ENCODE measurements at places on chromosomes 3 and 15.

DNA sequence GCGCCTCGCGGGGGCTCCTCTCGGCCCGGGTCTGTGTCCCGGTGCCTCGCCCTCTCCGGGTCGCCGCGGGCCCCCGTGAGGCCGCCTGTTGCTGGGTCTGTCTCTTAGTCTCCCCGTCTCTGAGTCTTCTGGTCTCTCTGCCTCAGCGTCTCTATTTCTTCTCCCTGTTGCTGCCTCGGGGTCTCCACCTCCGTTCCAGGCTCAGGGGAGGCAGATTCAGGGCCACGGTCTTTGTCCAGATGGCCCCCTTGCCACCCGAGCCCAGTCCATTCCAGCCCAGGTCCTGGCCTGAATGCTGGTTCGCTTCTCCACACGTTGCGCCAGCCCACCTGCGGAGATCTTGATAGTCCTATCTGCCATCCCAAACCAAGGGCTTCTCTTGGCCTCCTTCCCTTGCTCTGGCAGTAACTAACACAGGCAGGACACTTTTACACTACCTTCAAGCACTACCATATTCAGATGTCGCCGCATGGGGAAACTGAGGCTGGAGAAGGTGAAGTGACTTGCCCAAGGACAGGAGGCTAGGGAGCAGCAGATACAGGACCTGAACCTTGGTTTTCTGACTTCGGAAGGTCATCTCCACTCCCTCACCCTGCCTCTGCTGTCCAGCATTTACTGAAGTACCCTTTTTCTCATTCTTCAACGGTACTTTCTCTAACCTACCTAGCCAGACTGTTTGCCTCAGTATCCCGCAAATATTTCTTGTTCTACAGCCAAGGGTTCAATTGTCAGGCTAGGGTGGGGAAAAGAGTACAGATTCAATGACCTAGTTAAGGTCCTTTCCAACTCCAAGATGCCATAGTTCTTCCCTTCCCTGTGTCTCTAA lies 616 bp upstream of the IGDCC4 start:
- no peak for DNase-seq

DNA sequence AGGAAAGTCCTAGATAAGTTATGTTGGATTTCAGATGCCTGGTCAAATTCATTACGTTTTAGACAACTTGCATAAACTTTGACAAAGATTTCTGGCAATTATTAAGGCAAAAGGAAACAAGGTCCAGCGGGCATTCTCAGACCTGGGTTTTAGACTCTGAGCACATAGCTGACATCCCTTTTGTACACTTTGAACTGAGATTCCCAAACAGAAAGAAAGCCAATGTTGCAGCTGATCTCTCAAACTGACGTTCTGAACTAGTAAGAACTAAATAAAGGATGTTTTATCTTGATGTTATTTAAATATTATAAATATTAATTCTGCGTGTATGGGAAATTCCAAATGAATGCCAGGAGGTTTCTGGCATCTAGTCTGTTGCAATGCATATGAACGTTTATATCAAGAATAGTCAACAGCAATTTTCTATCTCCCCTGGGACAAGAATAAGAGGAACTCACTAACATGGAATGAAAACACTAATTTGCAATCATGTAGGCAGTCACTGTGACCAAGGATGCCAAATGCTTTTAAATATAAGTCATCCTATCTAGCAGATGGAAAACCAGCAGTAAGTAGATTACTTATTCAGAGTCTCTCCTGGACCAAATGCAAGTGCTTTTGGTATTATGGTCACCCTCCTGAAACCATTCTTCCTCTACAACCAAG lies 202.1 kb downstream of the GREM1 start:
- DNase-seq, result no peak

GRCh38 chr15:35519541-35520149 lies 26.3 kb downstream of the DPH6 start:
- DNase-seq, result peak; percentile 64

- no peak for DNase-seq
Observed at GRCh38 chr15:52670087-52670486, 9.1 kb downstream of the ATOSA start.

- no peak for DNase-seq
Observed at GRCh38 chr15:74376825-74377581, 9.6 kb upstream of the CYP11A1 start.

DNA sequence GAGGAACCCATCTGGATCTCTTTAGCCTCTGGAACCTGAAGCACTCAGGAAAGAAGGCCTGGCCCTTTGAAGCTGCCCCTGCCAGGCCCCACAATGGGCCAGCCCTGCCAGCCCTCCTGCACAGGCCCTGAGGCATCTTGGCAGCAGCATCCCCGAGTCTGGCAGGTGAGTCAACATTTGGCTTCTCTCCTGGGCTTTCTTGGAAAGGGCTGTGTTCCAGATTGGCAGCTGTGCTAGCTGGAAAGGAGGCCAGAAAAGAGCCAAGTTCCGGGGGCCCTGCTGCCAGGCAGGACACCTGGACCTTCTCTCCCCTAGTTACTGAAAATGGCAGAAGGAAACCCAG lies 187.2 kb downstream of the SHQ1 start:
- no peak for DNase-seq

GRCh38 chr3:139140553-139140952 lies 95.9 kb upstream of the PRR23C start:
- DNase-seq, result no peak

DNA sequence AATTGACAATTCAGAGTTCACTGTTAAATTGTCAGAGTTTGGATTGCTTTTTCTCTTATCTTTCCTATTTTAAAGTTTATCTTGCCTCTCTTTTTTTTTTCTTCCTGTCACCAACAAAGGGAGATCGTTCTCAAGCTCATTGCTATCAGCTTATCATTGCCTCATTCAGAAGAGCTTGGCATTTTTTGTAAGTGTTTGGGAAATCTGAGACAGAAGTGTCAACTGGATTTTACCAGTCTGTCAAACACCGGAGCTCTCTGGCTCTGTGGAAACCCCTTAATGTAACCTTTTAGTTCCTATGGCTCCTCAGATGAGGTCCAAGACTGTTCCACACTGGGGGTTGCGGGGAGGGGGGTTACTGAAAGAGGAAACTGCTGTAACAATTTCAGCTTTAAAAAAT lies 10.6 kb upstream of the TFG start:
- DNase-seq, result no peak

GRCh38 chr15:74768099-74768770 lies 13.6 kb upstream of the CSK start:
- no peak for DNase-seq

GRCh38 chr3:133948131-133948810 lies 52.6 kb upstream of the RAB6B start:
- DNase-seq, result no peak

GRCh38 chr15:95845862-95846515 lies 484.5 kb upstream of the NR2F2 start:
- no peak for DNase-seq

GRCh38 chr15:73244333-73244732 lies 124.4 kb downstream of the HCN4 start:
- DNase-seq, result no peak

GRCh38 chr15:45225506-45226273 lies 26.3 kb upstream of the SLC28A2 start:
- DNase-seq, result no peak

DNA sequence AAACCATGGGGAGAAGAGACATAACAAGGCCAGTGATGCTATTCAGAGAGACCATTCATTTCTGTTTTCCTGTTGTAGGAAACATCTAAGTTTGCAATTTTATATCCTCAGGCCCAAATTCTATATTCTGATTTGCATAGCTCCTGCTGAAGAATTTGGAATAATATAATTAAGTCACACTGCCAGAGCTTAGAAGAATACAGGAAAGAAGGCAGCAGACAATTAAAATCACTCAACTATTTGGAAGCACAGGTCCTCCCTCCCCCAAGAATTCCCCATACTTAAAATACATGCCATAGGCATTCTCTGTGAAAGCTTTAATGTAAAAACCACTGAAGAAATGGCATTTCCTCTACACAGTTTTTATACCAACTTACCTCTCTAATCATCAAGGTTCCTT lies 66.9 kb upstream of the SLC2A2 start:
- no peak for DNase-seq

- no peak for DNase-seq
Observed at GRCh38 chr15:63800739-63801138, 33.0 kb downstream of the HERC1 start.

GRCh38 chr3:129961141-129961541 lies 13.4 kb upstream of the TRH start:
- no peak for DNase-seq

DNA sequence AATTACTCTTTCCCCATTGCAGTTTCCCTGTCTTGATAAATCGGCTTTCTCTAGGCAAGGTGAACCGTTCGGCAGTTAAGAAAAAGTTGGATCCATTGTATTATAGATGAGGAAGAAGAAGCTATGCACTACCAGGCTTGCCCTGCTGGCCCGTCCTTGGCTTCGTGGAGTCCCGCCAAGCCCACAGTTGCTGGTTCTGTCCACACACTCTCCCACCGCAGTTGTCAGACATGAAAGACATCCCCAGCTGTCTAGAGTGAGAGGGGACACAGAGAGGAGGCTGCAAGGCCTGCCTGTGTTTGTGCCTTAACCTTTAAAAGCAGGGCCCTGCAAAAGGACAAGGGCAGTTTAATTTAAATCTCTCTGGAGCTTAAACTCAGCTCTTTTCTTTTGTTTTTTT lies 47.2 kb upstream of the PLCL2 start:
- DNase-seq, result no peak

GRCh38 chr3:70248856-70249255 lies 63.6 kb downstream of the MDFIC2 start:
- DNase-seq, result no peak

DNA sequence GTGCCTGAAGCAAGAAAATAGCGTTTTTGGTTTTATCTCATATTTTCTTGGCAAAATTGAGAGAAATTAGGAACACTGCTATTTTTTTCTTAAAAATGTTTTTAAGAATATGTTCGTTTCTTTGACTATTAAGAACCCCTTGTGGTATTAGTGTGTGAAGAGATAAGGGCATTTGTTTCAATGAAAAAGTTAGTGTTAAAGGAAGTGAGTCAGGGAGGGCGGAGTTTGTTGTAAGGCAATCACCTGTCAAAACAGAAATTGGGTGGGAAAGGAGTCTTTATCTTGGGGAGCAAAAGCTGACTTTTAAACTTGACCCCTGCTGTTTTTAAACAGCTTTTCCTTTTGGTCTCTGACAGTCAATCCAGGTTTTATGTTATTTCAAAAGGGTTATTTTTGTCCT lies 4.2 kb downstream of the RAP2B start:
- no peak for DNase-seq

- no peak for DNase-seq
Observed at GRCh38 chr3:16289144-16289889, 24.3 kb downstream of the OXNAD1 start.
